SK-N-DZ (cell line): ENCODE measurements at places on chromosomes 7 and 10.

DNA sequence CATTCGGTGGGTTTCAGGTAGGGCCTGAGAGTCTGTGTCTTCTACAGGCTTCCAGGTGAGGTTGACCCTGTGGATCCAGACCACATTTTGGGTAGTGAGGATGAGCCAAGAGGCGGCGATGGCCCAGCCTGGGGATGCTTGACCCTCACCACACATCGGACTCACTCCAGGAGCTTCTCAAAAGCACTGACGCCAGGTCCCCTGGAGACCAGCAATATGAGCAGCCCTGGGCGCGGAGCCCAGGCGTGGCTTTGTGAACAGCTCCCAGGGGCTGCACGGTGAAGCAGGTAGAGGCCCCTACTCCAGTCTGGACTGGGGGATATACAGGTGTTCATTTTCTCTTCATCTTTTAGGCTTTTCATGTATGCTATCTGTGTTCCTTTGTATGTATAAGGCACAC is 139.7 kb upstream of the PCBD1 start:
- no peak for DNase-seq

GRCh38 chr7:88278881-88279280 is 27.8 kb downstream of the STEAP4 start:
- no peak for DNase-seq

- DNase-seq, result no peak
These were observed 17.0 kb downstream of the TRA2A start for GRCh38 chr7:23514755-23515154.

DNA sequence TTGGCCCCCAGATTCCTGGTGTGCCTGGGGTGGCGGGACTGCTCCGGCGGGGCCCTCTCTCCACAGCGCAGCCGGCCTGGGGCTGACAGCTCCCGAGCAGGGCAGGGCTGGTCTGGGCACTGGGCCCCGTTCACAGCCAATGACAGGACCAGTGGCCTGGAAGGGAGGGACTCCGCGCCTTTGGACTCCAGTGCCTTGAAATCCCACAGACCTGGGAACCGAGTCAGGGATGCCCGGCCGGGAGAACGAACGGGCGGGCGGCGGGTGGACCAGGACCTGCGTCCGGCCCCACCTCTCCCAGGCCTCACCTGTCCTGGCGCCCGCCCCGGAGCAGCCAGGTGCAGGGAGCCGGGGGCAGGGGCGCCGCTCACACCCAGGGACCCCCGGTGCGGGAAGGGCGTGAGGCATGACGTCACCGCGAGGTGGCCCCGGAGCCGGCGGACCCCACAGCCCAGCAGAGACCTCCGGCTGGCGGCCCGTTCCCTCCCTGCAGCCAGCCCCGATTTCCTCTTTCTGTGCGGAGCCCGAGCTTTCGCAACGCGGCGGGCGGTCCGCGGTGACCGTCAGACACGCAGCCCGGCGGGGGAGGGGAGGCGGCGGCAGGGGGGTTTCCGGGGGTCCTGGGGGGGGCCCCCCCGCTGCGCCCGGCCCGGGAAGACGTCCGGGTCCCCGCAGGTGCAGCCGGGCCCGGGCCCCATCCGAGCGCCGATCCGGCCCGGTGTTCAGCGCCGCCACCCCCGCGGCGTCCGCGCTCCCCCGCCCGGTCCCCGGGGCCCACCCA is 743 bp downstream of the ADAP1 start:
- peak; percentile 67 for DNase-seq

DNA sequence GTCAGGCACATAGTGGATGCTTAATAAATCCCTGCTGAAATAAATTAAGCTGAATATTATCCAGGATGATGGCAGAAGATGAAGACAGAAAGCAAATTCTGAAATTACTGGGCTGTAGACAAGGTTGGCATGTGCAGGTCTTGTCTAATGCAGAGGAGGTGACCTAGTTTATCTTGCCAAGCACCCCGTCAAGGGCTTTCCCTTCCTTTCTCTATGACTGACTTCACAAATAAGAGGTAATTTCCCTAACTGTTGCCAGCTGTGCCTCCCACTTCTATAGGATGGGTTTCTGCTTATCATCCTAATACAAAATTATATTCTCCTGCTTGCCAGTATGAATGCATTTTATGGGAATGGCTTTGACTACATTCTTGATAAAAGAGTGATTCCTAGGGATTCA is 38.0 kb downstream of the LHFPL3 start:
- no peak for DNase-seq

- no peak for DNase-seq
These were observed 54.8 kb upstream of the FGL2 start for GRCh38 chr7:77254429-77254828.

GRCh38 chr10:58672845-58673244 is 160.2 kb downstream of the BICC1 start:
- DNase-seq, result no peak

DNA sequence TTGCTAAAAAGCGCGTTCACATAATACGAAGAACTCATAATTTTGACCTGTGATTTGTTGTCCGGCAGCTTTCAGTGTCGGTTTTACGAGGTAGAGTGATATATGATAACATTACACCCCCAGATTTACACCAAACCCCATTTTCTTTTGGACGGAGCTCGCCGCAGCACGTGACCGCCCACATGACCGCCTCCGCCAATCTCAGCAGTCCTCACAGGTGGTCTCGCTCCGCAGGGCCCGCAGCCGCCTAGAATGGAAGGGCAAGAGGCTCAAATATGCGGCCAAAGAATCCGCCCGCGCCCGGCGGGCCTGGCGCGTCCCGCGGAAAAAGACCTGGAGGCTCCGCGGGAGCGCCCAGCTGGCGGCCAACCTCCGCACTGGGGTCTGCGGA is at the start of gene HOXA7:
TSS of gene HOXA7 (minus strand) at position 168 of the 391 bp plus-strand sequence. CDS start at position 38, 130 bp downstream.
- no peak for DNase-seq

- DNase-seq, result no peak
These were observed 2.2 kb downstream of the BBIP1 start for GRCh38 chr10:110916554-110917346.

GRCh38 chr10:88744002-88744401 is 15.8 kb upstream of the LIPN start:
- DNase-seq, result peak; percentile 35

- no peak for DNase-seq
These were observed at the start of gene CLRN3 for GRCh38 chr10:127892743-127893142. Gene CLRN3, minus strand, starts transcription at chr10:127892941. Its CDS starts 157 bp downstream, at chr10:127892784.

GRCh38 chr10:18658271-18659124 is 733 bp upstream of the ARL5B start:
- DNase-seq, result no peak

DNA sequence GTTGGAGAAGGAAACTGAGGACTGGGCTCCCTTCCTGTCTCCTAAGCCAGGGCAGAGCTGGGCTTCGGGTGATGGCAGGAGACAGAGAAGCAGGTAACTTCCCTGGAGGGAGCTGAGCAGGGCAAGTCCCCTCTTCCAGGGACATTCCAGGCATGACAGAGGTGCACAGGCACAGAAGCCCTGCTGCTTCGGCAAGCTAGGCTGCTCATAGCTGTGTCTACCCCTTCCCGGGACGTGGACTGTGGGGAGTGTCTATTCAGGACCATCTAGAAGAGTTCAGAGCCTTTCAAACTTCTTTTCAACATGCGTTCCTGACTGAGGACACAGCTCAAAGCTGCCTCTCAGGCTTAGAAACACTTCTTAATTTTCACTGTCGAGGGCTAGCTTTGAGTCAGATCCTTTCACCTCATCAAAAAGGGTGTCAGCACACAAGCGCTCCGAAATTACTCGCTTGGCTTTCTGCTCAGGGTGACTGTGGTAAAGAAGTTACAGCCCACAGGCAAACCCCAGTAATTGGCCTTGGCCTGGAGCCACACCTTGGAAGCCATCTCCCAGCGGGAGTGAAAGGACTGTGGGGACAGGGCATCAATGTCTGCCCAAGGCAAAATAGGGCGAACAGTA is 63.7 kb upstream of the STEAP1B start:
- no peak for DNase-seq

DNA sequence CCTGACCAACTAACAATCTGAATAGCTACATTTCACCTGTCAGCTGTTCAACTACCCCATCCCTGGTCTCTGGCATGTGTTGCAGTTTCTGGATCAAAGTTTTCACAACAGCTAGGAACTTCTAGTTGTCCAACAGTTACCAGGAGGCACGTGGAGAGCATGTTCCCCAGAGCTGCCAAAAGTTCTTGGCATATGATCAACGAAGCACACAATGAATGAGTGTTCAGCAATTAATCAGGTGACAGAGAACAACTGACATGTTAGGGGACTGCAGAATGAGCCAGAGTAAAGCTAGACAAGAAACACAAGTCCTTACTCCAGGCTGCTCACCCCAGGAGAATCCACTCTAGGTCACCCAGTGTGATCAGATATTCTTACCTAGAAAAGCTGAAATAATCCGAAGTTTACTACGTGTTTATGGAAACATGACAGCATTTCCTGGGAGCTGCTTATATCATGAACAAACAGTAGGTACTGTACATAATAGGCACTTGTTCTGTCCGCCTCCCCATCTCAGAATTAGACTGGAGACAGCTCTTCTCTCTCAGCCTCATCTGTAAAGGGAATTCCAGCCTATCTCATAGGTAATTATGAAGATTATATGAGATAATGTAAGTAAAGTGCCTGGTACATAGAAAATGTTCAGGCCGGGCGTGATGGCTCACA is 50.6 kb downstream of the ZNF438 start:
- no peak for DNase-seq

- no peak for DNase-seq
These were observed 6.1 kb upstream of the KEL start for GRCh38 chr7:142968229-142968628.

DNA sequence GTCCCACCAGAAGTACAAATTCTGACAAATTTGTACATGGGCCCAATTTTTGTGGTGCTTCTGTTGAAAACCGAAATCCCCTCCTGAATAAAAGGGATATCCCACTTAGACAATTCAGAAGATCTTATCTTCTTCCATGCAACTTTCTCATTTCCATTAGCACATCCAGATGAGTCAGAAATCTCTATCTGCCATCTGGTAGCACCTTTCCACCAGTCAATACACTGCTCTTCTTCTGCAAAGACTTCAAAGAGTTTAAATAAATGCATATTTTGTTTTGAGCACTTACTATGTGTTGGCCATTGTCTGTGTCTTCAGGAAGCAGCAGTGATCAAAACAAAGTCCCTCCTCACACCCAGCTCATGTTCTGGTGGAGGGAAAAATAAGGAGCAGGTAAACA is 12.7 kb upstream of the KLF6 start:
- DNase-seq, result no peak

DNA sequence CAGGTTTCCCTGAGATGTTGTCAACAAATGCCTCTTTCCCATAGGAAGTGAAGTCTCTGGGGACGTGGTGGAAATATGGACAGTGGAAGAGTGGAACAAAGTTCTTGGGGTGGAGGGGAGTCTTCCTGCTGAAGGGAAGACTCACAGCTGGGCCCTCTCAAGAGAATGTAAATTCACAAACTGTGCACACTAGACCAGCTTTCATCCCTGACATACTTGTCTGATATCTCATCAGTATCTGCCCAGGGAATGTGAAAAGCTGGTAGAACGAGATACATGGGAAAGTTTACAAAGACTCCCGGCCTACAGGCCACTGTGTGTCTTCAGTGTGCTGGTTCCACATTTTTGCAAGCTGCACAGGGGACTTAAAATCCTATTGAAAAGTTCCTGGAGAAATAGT is 16.7 kb upstream of the CCDC3 start:
- DNase-seq, result no peak

DNA sequence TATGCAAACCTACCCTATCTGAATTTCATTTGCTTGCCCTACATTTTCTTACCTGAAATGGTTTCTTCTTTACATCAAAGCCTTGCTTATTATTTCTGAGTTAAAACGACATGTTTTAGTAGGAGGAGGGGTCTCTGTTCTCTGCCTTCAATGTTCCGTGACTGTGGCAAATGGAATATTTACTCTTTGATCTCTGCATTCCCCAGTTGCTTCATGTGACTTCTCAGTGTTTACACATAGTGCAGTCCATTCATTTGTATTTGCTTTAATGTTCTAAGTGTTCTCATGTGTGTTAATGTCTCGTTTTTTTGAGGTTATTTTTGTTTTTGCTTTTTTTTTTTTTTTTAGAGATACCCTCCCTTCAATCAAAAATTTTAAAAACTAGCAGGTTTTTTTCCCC is 75.8 kb downstream of the GNAI1 start:
- DNase-seq, result no peak

- no peak for DNase-seq
These were observed 4.8 kb downstream of the LRRC18 start for GRCh38 chr10:48934672-48935501.

GRCh38 chr7:111107579-111107978 is 16.7 kb downstream of the LRRN3 start:
- no peak for DNase-seq

- DNase-seq, result peak; percentile 33
These were observed 87.2 kb downstream of the TCF7L2 start for GRCh38 chr10:113037218-113037617.

GRCh38 chr7:130274296-130274695 is 7.6 kb downstream of the CPA2 start:
- no peak for DNase-seq

GRCh38 chr7:93629291-93629801 is 54.8 kb upstream of the CALCR start:
- peak; percentile 18 for DNase-seq

GRCh38 chr10:101000915-101001658 is 1.5 kb downstream of the LZTS2 start:
- no peak for DNase-seq

DNA sequence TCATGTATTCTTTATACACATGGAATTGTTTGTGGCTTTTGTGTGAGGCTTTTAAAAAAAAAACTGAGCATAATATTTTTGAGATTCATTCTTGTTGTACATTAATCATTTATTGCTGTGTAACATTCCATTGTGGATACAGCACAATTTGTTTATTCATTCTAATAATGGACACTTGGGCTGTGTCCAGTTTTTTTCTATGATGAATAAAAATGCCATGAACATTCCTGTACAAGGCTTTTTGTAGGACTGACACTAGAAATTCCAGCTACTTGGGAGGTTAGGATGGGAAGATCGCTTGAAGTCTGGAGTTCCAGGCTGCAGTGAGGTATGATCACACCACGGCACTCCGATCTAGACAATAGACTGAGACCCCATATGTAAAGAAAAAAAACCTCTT is 254.3 kb upstream of the CACNA2D1 start:
- DNase-seq, result no peak

DNA sequence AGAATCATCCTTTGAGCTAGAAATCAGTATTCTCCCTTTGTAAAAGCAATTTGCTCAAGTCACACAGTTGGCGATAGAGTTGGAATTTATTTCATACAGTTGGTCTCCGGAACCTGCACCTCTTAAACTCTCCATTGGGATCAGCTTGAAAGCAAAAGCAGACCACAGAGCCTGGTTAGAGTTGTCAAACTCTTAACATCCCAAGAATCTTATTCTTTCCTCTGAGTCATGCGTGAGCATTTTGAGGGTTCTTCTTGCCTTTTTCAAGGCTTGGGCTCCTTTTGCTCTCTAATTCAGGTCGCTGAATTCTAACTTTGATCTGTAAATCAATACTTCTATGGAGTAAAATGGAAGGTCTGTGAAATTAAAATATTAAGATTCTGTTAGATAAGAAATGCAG is 19.6 kb upstream of the SCIN start:
- DNase-seq, result no peak
